ENCODE measurements at places on chromosomes 3 and 15.

DNA sequence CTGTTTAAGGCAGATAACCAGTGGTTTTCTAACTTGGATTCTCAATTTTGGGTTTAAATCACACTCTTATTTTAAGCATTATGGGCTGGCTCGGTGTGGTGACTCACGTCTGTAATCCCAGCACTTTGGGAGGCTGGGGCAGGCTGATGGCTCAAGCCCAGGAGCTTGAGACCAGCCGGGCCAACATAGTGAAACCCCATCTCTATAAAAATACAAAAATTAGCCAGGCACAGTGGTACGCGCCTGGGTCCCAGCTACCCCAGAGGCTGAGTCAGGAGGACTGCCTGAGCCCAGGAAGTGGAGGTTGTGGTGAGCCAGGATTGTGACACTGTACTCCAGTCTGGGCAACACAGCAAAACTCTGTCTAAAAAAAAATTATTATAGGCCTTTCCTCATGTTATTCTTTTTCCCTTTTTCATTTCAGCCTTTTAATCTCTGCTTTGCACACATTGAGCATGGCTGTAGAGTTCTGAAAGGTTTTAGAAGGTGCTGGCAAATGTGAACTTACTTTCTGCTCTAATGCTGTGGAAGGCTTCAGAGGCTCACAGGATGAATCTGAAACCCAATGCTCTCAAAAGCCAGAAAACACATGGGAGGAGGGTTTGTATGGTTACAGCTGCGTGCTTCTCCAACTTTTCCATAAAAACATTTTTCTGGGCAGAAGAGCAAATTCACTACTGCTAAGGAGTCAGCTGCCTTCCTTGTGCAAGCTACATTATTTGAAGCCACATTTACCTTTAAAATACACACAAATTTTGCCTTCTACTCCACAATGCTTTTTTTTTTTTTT, 32.5 kb downstream of the CHAC1 start:
- no peak for DNase-seq

DNA sequence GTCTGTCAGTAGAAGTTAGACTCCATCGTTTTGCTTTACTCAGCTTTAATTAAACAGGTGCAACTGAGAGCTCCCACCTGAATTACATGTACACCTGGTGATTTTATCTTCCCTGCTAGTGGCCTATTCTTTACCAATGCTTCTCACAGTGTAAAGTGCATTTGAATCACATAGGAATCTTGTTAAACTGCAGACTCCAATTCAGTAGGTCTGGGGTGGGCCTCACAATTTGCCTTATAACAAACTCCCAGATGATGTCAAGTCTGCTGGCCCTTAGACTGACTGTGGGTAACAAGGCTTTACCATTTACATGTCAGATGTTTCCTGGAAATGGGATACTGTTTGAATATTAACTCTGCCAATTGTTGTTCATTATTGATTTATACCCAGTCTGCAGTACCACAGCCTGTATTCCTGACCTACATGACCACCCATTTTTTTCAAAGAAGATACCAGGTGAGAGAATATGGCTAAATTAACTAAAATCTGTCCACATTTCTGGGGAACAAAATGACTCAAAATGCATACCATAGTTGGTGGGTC, 37.2 kb downstream of the CMSS1 start:
- no peak for DNase-seq

GRCh38 chr3:192914848-192915247, 2.8 kb downstream of the MB21D2 start:
- DNase-seq = no peak

GRCh38 chr3:122100591-122101463, 45.7 kb downstream of the CD86 start:
- DNase-seq = peak; percentile 10

DNA sequence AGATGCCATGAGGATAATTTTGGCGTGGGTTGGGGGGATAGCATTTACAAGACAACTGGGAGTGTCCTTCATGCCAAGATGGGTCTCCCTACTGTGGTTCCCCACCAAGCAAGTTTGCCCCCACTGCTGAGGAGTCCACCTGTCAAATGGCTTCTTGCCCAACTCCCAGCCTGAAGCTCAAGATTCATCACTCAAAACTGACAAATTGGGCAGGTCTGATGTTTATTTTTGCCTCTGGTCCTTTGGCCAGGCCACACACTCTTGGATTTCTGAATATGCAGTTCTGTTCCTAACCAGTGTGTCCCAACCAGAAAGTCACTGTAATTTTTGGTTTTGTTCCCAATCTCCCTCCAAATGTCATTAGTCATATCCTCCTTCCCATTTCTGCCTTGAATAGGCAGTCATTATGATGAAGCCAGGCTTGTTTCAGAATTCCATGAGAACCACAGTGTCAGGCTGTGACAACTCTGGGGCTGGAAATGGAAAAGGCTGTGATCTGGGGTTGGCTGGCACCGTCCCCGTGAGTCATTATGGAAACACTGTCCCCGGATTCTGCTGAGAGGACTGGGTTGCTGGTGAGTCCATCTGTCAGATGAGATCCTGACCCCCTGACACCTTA, 29.3 kb upstream of the MEF2A start:
- no peak for DNase-seq

DNA sequence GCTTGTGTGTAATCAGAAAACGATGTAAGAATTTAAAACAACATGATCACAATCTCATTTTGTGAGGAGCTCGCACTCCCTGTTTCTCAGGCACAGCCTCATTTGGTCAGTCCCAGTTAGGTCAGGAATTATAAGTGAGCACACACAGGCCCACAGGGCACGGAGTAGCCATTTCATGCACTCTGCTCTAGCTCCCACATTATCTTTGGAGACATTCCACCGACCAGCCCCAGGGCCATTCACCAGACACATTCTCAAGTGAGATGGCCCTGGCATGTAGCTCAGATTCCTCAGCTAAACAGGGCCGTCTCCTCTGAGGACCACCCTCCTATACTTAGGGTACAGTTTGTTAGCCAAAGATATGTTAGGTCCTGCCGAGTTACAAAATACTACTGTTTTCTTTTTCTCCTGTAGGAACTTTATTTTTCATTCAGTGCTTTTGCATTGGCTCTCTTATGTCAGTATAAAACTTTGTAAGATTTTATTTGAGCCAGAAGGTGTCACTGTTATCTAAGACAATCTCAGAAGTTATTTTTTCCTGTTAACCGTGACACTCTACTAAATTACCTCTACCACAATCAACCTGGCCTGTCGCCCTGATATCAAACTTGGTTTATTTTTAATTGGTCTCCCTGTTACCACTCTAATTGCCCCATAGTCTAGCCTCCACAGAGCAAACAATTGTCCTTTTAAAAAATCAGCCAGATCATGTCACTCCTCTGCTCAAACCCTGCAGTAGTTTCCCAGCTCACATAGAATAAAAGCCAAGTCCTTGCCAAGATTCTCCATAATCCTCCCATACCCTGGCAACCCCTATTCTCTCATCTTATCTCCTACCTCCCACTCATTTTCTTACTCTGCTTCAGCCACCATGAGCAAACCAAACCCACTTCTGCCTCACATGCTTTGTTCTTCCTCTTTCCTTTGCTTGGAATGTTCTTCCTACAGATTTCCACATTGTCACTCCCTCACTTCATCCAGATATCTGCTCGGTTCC, 105.7 kb downstream of the PPP2R3A start:
- no peak for DNase-seq

GRCh38 chr15:58243070-58243469, 104.9 kb downstream of the AQP9 start:
- no peak for DNase-seq

DNA sequence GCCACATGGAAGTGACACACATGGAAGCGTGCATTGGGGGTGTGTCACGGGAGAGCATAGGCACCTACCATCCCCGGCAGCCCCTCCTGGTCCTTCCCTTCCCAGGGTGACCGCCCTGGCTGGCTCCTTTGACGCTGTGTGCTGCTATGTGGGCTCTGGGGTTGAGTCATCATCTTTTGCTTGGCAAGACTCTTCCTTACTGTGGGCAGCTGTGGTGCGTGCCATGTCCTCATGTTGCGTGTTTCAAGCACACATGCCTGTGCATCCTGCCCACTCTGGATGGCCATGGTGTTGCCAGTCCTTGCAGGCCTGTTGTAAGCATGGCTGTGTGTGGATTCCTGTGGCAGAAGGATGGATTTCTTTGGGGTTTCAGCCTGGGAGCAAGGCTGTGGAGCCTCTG, 14.0 kb downstream of the PLXNA1 start:
- no peak for DNase-seq

GRCh38 chr3:67515778-67516177, 138.6 kb downstream of the SUCLG2 start:
- DNase-seq = no peak

- no peak for DNase-seq
These were observed 41.9 kb upstream of the PLXND1 start for GRCh38 chr3:129648391-129648790.

GRCh38 chr3:82392203-82392775, 630.8 kb upstream of the GBE1 start:
- no peak for DNase-seq

DNA sequence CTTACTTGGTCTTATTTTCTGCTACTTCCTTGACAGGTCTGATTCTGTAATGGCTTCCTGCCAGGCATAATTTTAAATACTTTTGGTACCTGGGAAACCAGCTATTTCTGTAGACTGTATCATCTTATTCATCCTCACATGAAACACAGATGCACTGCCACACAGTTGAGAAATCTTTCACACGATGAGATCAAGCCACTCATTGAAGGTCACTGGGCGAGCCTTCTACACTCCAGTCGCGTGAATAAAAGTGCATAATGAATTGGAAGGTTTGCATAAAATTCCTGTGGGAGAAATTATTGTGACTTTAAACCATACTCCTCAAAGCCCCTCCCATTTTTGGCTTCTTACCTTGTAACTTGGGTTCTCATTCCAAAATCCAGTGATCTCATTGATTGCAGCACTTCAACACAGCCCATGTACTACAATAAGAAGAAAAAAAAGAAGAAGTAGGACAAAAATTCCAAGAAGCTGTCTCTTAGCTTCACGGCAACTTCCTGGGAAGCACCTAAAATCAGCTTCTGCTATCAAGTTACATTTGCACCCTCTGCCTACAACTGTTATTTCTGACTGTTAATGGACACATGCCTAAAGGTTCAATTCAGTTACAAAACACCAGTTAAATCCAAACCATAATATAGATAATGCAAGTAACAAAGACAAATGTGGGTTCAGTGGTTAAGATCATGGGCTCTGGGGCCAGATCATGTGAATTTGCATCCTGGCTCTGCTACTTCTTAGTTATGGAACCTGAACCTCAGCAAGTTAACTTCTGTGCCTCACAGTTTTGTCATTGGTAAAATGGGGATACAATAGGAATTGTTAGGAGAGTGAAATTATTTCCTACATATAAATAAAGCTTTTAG, 39.0 kb downstream of the SHC4 start:
- no peak for DNase-seq

GRCh38 chr15:80523746-80524145, 119.6 kb downstream of the ARNT2 start:
- DNase-seq = no peak

- DNase-seq = no peak
These were observed 56.1 kb upstream of the PLXNA1 start for GRCh38 chr3:126926684-126927400.

GRCh38 chr3:45966950-45967640, 23.8 kb downstream of the CXCR6 start:
- DNase-seq = no peak

GRCh38 chr3:23263796-23264195, 60.7 kb downstream of the UBE2E2 start:
- DNase-seq = no peak

GRCh38 chr3:187237741-187238140, 40.5 kb downstream of the RTP1 start:
- DNase-seq = no peak

DNA sequence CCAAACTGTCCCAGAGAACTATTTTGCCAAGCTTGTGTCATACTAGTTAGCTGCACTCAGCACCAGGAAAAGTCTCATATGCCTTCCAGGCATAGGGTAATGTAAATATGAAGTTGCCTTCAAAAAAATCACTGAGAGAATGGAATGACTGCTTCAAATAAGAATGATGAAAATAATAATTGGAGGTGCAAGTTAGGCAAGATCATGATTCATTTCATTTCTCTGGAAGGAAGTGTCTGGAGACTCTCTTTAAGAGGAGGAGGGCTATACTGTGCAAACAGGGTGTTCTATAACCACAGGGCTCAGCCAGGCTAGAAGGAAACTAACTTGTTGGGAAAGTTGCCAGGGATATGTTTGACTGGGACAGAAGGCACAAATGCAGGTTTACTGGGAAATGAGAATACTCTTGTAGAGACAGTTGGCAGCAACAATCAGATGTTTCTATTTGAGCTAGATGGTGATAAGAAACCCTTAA, 4.3 kb downstream of the SIDT1 start:
- DNase-seq = no peak

DNA sequence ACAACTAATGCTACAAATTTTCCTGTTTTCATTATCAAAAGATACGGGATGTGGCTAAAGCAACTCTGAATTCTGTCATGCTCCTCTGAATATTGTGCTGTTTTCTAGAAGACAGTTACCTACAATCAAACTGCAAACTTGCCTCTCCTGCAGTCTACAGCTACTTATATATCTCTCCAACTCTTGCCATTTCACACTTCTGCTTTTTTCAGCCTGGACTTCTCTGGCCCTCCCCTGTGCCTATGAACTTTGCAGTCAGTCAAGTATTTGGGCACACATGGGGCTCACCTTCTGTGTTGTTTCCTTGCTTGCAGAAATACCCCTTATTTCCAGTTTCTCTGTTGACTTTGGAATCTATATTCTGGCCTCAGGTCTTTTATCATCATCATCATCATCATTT, 575.6 kb downstream of the GRM7 start:
- no peak for DNase-seq

DNA sequence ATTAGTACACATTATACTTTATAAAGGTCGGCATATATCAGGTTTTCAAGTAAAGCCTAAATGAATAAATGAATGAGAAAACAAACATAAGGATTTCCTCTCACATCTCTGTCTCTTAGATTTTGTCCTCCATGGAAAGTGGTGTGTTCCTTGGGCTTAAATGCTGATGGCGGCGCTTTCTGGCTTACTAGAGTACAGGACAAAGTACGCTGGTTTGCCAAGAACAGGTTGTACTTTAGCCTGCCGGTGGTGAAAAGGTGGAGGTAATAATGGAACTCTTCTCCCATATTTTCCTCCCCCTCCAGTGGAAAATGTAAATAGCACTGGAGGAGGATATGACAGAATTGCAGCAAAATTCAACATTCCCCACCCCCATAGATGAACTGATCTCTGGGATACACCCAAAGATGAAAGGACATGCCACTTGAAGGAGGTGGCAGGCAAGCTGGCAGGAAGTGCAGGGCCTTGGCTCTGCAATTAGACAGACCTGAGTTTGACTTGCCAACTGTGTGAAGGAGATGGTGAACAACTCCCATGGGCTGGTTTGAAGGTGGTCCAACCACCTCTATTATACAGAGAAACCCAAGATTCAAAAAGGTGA, 29.3 kb downstream of the CEP152 start:
- no peak for DNase-seq
